Brain (organoid and tissue), 16 donors: ENCODE measurements at places on chromosomes 3 and 15. TPM values are rescaled to one million over a fixed set of nuclear protein-coding genes. Genes with fewer than 3 reads are reported as not detected.

- DNase-seq, result peak; percentile 45
Measured at GRCh38 chr15:39140060-39140604, 440.7 kb upstream of the THBS1 start.

DNA sequence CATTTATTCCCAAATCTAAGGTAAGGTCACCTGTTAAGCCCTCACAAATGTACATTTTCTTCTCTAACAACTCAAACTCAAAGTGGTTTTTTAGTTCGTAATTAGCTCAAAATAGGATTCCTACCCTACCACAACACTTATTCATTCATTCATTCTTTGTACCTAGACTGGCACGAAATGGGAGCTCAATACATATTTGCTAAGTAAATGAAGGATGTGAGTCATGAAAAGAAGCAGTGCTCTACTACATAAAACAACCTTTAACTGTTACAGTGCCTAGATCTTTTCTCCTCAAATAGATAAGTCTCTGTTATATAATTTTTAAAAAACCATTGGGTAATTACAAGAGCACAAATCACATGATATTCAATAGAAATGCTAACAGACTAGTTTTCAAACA is 13.1 kb downstream of the RSL24D1 start:
- DNase-seq, result no peak

The CADPS gene
- polyA plus RNA-seq, result 34.1 TPM

The SSUH2 gene
- polyA plus RNA-seq, result not detected

- no peak for DNase-seq
Measured at GRCh38 chr3:128123156-128123537, 465 bp downstream of the RUVBL1 start.

- DNase-seq, result peak; percentile 71
Measured at GRCh38 chr3:50630877-50631276, 13.9 kb downstream of the MAPKAPK3 start.

The SAMD7 gene
- polyA plus RNA-seq, result not detected

DNA sequence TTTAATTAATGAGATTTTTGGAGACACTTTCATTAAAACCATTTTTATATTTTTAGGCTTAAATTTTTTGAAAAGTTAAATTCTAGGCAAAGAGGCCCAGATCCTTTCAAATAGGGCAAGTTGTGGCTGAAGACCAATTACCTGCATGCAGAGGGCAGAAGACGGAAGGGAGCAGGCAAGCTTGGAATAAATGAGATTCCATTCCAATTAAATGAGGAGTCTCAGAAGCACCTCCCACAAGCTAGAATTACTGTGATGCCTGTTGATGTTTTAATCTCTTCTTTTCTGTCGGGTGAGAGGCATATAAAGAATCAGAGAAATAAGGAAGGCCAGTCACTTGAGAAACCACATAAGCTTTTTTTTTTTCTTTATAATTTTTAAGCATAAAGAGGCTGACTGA is 46.8 kb downstream of the KBTBD8 start:
- DNase-seq, result no peak

DNA sequence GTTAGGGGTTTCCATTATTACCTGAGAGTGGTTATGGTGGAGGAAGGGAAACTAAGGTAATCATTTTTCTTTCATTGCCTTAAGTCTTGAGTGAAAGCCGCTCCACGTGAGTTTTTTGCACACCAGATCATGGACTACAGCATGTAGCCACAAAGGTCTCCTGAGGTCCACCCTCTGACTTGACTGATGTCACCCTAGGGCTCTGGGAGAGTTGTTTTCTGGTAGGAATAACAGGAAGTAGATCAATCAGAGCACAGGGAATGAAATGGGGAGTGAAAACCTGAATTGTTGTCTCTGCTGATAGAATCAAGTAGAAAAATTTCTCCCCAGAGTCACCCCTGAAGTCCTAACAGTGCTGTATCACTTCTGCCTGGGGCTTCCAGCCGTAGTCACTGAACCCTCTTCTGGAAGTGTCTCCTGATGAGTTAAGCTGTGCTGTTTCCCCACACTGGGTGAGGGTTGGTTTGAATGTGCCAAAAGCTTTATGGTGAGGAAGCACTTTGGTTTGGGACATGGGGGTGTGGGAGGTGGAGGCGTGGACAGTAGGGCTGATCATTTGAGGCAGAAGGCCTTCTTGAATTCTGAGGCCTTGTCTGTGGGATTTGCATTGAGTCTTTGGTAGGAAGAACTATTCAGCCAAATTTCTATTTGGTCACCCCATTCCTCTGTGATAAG is 64.3 kb downstream of the SLCO3A1 start:
- DNase-seq, result no peak

DNA sequence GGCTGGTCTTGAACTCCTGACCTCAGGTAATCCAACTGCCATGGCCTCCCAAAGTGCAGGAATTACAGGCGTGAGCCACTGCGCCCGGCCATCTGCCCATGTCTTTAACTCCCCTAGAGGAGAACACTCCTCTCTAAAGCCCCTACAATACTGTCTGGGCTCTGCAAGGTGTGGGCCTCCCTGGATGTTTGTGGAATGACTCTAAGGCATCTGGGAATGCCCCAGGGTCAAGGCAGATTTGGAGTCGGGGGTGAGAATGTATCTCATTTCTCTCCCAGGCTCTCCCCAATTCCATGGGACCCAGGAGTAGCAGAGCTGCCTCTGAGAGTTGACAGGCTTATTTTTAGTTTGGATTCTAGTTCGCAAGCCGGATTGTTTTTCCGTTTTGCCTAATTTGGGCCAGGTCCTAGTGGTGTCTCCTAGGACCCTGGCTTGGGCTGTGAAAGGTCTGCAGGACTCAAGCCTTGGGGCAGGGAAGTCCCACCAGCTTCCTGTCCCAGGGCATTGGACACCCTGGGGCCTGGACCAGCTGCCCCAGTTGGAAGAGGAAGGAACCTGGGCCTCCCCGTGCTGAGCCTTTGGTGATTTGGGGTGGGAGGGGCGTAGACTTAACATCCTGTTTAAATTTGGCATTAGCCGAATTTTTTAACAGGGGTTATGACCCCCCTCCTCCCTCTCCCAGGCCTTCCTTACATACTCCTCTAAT is 53.5 kb downstream of the MAGEF1 start:
- no peak for DNase-seq

DNA sequence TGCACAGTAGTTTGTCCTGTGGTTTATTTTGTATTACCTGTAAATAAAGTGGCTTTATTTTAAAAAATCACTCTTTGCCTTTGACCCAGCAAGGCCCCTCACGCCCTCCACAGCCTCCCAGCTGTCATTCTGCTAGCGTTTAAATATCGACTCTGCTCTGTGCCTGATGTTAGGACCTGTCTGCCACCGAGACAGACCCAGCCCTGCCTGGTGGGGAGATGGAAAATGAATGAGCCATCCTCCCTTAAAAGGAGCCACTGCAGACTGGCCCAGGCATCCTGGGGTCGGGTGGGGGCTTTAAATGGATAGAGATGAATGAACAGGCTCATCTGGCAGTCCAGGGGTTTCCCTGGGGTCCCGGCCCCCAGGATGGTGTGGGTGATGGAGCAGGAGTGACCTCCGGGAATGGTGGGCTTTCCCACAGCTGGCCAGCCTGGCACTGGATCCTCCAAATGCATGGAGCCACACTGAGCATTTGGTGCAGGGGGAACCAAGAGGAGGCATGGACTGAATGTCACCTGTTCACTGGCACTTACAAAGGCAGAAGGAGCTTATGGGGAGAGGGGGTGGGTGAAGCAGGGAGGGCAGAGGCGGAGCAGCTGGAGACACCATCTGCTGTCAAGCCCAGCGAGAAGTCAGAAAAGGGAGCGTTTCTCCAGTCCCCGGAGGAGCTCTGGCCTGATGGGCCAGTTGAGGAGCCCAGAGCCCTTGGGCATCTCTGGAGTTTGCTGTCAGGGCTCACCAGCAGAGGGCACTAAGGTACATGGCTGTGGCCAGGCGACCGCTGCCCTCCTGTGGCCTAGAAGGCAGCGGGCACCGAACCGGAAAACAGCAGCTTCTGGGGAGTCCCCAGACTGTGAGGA is 11.9 kb downstream of the GRM2 start:
- peak; percentile 46 for DNase-seq

The SOX14 gene
- 0.15 TPM for polyA plus RNA-seq

The IL17RD gene
- polyA plus RNA-seq, result 6.1 TPM

The PYGO1 gene
- 0.95 TPM for polyA plus RNA-seq

The GLDN gene
- polyA plus RNA-seq, result 10.0 TPM

The FEZF2 gene
- polyA plus RNA-seq, result 4.6 TPM

DNA sequence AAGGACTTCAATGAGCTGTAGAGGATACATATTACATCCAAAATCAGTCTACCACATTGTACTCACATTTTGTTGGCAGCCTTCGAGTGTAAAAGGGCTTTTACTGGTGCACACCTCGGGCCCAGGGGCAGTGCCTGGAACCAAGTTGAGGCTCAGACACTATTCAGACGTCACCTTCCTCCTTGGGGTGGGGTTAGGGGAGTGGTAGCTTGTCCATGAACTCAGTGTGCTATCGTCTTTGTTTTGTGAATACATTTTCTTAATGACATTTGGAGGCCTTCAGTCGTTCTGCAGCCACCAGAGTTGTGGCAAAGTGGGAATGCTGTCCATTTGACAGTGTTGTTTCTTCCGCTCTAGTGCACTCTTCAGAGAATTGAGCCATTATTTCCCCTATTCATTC is 114.2 kb downstream of the PGPEP1L start:
- DNase-seq, result no peak

- peak; percentile 62 for DNase-seq
Measured at GRCh38 chr3:177772908-177773557, 575.8 kb upstream of the TBL1XR1 start.

DNA sequence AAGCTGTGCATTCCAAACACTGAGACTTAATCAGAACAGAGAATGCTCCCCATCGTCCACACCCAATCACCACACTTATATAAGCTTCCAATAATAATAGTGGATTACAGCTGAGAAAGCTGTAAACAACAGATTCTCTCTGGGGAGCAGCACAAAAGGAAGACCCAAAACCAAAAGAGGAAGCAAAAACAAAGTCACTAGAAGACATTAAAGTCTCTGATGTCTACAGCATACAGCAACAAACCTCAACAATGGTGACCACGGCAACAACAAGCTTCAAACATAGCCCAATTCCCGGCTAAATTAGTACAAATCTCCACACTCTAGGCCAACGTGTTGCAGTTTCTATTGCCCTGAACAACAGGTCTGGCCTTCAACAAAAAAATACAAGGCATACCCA is 37.7 kb downstream of the ZDHHC23 start:
- no peak for DNase-seq

- no peak for DNase-seq
Measured at GRCh38 chr3:112767177-112767576, 79.5 kb downstream of the CD200R1L start.

DNA sequence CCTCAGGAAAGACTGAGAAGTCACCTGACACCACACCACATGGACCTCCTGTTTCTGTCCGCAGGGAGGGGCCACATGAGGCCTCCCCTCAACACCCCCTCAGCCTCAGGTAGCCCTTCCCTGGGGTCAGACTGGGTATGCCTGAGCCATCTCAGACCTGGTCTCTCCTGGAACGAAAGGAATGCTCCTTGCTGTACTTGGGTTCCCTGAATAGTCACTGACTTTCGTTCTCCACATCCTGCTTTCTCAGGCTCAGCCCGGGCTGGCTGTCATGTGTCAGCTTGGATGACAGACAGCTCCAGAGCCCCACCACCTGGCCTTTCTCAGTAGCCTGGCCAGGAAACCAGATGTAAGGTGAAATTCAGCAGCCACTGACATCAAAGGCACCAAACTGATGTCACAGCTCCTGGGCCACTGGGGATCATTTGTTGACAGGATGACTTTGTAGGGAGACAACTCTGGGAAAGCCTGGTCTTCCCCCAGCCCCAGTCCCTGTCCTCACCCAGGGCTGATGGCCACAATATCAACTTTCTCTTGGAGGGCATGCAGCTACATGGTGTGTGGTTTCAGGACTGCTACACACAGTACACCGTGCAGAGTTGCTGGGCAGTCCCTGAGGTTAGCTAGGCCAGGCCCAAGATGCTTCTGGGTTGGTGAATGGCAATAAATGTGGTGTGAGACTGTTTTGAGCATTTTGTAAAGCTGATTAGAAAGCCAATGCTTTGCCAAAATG is 141.4 kb upstream of the MRPS22 start:
- DNase-seq, result peak; percentile 10

GRCh38 chr3:152508705-152509104 is 240.0 kb downstream of the MBNL1 start:
- DNase-seq, result peak; percentile 18

The CYP1A2 gene
- polyA plus RNA-seq, result not detected

- no peak for DNase-seq
Measured at GRCh38 chr3:143835312-143835711, 13.0 kb downstream of the SLC9A9 start.

- DNase-seq, result no peak
Measured at GRCh38 chr15:64842986-64843561, 1.4 kb downstream of the PLEKHO2 start.

DNA sequence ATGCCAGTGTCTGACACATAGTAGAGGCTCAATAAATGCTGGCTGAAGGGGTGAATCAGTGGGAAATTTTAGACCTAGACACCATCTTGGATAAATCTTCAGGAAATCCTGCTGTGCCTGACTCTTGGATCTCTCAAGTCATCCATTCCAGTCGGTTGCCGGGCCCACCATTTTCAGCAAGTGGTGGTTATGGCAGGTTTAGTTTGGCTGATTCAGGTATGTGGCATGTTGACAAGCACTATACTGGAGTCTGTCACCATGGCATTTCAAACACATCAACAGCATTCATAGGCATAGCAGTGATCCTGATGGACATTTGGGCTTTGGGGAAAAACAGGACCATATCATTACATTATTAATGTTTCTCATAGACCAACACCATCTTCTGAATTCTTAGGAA is 25.7 kb upstream of the APH1B start:
- no peak for DNase-seq

DNA sequence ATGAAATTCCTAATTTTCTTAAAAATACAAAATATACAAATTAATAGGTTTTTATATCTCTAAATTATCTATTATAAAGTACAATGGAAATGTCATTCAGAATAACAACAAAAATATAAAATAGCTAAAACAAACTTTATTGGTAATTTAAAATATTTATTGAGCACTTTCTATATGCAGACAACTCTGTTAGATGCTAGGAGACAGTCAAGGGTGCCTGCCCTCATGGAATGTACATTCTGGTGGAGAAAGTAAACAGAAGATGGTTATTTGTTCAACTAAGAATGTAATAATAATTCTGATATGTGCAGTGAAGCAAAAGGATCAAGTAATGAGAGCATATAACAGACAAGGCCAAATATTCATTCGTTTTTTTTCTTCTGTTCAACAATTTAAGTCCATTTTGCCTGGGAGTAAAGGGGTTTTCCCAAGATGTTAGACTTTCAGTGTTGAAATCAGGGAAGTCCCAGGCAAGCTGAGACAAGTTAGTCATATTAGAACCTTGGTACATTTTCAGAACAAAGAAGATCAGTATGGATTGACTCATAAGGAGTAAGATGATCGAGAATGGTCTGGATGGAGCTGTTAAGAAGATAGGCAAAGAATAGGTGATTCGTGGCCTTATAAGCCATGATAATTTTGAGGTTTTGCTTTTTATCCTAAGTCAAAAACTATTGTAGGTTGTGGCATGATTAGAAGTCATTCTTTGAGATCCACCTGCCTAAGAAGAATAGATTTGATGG is 150.2 kb upstream of the MLF1 start:
- no peak for DNase-seq

The ITPKA gene
- polyA plus RNA-seq, result 17.4 TPM

The SST gene
- polyA plus RNA-seq, result 140 TPM

The LSAMP gene
- polyA plus RNA-seq, result 21.4 TPM
